ENCODE measurements at places on chromosomes 13 and 19. TPM values are rescaled to one million over a fixed set of nuclear protein-coding genes. Genes with fewer than 3 reads are reported as not detected.
A peak's percentile ranks its signal among the peaks of the same experiment; 100 is the strongest.

The HIPK4 gene
- not detected for total RNA-seq

The REEP6 gene
- total RNA-seq = 0.35 TPM

The KLF2 gene
- total RNA-seq = 146 TPM

The TMEM145 gene
- total RNA-seq = not detected

The PDX1 gene
- not detected for total RNA-seq

The ISOC2 gene
- total RNA-seq = 18.8 TPM

The ZNF681 gene
- total RNA-seq = 2.2 TPM

The CYP2B6 gene
- total RNA-seq = not detected

The TNNT1 gene
- total RNA-seq = not detected

- DNase-seq = no peak
- no peaks in the 10 kb centered on the region for H3K27me3 ChIP-seq
- no peaks in the 10 kb centered on the region for H3K36me3 ChIP-seq
- H3K4me1 ChIP-seq = no peaks in the 10 kb centered on the region
- no peak overlapping the region for H3K27ac ChIP-seq
These were observed 1.1 kb downstream of the GALP start for GRCh38 chr19:56176881-56177280.

- H3K4me3 ChIP-seq = no peak overlapping the region
- no peaks in the 10 kb centered on the region for H3K36me3 ChIP-seq
- no peak overlapping the region for H3K27ac ChIP-seq
- no peaks in the 10 kb centered on the region for H3K4me1 ChIP-seq
- no peak for DNase-seq
These were observed 484.5 kb downstream of the LIG4 start for GRCh38 chr13:107730813-107731212.

DNA sequence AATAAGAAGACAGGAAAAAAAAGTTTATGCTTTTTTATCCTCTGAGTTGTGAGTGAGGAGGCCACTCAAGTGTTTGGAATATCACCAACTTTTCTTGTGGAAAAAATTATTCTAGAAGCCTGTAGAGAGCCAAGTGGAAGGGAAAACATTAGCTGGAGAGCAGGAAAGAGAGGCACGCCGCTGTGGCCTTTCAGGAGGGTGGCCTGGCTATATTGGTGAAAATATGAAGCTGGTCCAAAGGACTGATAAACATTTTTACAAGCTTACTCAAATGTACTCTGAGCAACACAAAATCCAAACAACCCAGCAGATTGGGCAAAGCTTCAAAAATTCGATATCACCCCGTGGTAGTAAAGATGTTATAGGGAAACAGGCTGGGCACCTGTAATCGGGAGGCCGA lies 2.3 kb upstream of the EIF3G start:
- H3K4me3 ChIP-seq = no peak overlapping the region
- H3K27me3 ChIP-seq = no peaks in the 10 kb centered on the region
- peaks cover 8% of the 10 kb centered on the region for H3K36me3 ChIP-seq

DNA sequence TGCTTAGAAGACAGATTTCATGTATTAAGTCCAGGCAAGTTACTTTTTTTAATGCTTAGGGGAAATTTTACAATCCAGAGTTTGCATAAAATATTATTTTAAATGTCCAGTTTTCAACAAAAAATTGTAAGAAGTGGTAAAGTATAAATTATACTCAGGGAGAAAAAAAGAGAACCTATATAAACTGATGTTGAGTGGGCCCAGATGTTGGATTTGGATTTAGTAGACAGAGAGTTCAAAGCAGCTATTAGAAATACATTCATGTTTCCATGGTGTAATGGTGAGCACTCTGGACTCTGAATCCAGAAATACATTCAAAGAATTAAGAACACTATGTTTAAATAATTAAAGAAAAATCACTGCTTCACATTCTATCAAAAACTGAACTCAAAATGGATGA lies 349.9 kb upstream of the ZNF507 start:
- no peak overlapping the region for H3K4me3 ChIP-seq
- H3K27ac ChIP-seq = no peak overlapping the region
- no peaks in the 10 kb centered on the region for H3K27me3 ChIP-seq

DNA sequence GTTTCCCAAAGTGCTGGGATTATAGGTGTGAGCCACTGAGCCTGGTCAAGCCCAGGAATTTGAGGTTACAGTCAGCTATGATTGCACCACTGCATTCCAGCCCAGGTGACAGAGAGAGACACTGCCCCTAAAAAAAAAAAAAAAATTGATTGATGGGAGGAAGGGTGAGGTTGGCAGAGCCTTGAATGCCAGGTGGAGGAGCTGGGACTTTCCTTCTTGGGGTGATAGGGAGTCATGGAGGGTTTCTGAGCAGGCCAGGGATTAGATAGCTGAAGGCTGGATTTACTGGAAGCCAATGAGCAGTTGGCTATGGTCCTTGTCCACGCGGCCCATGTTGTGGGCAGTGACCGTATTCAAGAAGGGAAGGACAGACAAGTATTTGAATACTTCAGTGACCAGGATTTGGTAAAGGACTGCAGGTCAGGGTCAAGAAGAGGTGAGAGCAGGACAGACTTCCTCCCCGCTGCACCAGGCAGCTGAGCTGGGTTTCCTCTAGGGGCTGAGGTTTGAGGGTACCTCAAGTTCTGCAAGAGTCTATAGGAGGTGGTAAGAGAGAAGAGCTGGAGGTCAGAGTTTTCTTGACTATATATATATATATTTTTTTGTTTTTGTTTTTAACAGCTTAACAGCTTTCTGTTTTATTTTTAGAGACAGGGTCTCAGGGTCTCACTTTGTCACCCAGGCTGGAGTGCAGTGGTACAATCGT lies 6.9 kb upstream of the ICAM4 start:
- no peak overlapping the region for H3K27ac ChIP-seq
- no peaks in the 10 kb centered on the region for H3K27me3 ChIP-seq
- no peak overlapping the region for H3K4me3 ChIP-seq
- DNase-seq = no peak

GRCh38 chr19:5075597-5075996 lies 106.7 kb downstream of the KDM4B start:
- H3K36me3 ChIP-seq = peaks cover 28% of the 10 kb centered on the region
- H3K4me1 ChIP-seq = no peaks in the 10 kb centered on the region
- H3K27ac ChIP-seq = no peak overlapping the region
- no peak overlapping the region for H3K4me3 ChIP-seq
- no peaks in the 10 kb centered on the region for H3K27me3 ChIP-seq
- DNase-seq = no peak

DNA sequence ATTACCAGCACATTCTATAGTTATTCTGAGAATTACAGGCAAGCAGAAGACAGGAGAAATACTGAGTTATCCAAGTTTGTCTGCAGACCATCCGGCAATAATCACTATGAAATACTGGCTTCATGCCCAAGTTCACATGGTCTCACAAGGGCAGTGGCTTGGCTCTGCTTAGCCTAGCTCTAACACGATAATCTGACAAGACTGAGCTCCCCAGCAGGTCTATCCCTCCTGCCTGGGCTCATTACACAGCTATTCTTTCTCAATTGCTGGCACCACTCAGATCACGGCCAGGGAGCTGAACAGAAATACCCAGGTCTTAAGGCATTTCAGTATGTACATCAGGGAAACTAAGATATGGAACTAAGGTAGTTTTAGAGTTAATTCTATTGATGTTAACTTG lies 361.6 kb upstream of the PCDH20 start:
- no peaks in the 10 kb centered on the region for H3K27me3 ChIP-seq
- H3K4me3 ChIP-seq = no peak overlapping the region
- H3K36me3 ChIP-seq = no peaks in the 10 kb centered on the region

DNA sequence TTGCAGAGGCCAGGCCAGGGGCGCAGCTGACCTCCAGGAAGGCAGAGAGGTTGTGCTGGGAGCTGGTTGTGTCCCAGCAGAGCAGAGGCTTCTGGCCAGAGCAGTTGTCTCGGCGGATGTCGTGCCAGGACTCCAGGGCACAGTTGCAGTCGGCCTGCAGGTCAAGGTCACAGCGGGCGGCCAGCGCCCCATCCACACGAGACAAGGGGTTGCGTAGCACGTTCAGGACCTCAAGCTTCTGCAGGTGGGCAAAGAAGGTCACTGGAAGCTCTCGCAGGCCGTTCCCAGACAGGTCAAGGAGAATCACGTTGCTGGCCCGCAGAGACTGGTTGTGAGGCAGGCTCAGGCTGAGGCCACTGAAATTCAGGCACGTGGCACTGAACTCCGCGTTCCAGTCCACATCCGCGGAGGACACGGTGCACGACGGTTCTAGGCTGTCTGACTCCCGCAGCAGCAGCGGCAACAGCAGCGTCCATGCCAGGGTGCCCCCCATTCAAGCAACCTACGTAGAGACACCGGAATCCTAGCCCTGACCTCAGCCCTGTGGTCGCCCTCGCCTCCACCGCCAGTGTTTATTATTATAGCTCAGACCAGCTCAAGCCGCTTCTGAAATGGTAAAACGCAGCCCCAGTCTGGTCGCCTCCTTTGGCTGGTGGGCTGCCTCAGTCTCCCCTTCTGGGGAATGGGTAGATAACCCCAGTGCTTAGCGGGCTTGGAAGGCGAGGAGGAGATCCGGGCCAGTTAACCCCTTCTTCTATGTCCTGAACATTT lies 766 bp downstream of the LRRC25 start:
- H3K4me1 ChIP-seq = no peaks in the 10 kb centered on the region

GRCh38 chr13:110942248-110942981 lies 27.5 kb upstream of the ANKRD10 start:
- H3K27ac ChIP-seq = no peak overlapping the region
- no peaks in the 10 kb centered on the region for H3K27me3 ChIP-seq
- no peak overlapping the region for H3K4me3 ChIP-seq

GRCh38 chr19:12937093-12937926 lies 1.1 kb upstream of the CALR start:
- peaks cover 21% of the 10 kb centered on the region for H3K36me3 ChIP-seq
- H3K27ac ChIP-seq = peak overlapping the region; percentile 23
- peaks cover 37% of the 10 kb centered on the region for H3K4me1 ChIP-seq
- DNase-seq = no peak
- no peaks in the 10 kb centered on the region for H3K27me3 ChIP-seq

DNA sequence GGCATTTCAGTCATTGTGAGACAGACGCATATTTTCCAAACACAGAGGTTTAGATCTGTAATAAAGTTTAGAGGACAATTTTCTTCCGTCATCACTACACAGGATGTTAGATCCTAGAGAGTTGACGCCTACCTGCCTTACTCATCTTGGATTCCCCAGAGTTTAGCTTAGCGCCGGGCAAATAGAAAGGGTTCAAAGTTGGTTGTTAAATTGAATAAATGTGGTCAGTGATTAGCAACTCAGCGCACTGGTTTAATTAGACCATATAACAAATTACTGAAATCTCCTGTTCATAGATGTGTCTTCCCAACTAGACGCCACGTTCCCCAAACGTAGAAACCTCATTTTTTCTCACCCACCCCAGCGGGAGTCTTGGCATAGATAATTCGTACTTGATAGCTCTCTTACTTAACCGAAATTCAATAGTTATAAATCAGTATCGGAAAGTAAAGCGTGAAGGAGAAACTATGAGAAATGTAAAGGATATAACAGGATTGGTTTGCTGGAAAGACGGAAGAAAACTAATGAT lies 726 bp upstream of the UFM1 start:
- H3K27me3 ChIP-seq = no peaks in the 10 kb centered on the region
- H3K36me3 ChIP-seq = peaks cover 4% of the 10 kb centered on the region
- H3K27ac ChIP-seq = peak overlapping the region; percentile 85
- peak overlapping the region; percentile 95 for H3K4me3 ChIP-seq
- no peak for DNase-seq
- H3K4me1 ChIP-seq = peaks cover 29% of the 10 kb centered on the region

GRCh38 chr13:29654843-29655547 lies 59.5 kb upstream of the SLC7A1 start:
- no peak overlapping the region for H3K27ac ChIP-seq
- no peaks in the 10 kb centered on the region for H3K4me1 ChIP-seq
- DNase-seq = no peak
- H3K36me3 ChIP-seq = no peaks in the 10 kb centered on the region

DNA sequence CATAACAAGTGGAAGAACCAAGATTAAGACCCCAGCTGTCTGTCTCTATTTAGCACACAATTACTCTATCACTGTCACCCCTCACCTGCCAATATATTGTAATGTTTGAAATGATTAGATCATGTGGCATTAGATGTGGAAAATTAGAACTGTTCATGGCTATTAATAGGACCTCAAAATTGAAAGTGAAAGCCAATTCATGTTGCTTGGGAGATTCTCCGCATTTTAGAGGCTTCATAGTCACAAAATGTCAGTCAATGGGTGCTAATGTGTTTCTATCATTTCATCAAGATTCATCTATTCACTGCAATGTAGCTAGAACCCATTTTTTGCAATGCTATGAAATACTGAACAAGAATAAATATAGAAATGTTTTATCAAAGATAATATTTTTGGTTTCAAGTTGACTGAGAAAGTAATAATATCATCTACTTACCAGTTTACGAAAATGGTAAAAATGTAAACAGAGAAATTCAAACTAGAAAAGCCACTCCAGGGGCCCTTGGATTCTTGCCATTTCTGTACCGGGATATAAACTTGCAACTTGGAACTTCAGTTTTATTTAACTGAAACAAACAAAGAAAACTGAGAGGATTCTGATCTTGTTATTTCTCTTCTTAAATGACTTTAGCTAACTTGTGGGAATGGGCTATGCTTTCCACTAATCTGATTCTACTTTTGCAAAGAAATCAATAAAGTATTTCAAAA lies 388.6 kb downstream of the DCT start:
- no peak overlapping the region for H3K27ac ChIP-seq
- no peaks in the 10 kb centered on the region for H3K36me3 ChIP-seq
- no peak for DNase-seq
- no peaks in the 10 kb centered on the region for H3K27me3 ChIP-seq
- H3K4me3 ChIP-seq = peak overlapping the region; percentile 41
- H3K4me1 ChIP-seq = peaks cover 10% of the 10 kb centered on the region
